ENCODE measurements at places on chromosomes 16 and 17.

DNA sequence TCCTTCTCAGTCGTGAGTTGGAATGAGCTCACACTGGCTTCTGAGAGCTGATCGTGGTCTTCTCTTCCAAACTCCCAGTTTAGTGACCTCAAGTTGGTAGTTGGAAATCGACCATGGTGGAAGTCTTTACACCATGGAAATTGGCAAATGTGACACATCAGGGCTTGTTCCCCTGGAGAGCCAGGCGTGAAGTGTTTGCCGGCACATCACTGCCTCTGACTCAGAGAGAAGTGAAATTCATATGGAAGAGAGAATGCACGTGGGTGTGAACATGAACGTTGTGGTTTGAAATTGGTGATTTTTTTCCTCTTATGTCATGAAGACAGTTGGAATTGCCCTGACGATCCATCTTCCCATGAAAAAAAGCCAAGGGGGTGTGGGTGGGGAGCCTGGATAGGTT, 47.4 kb downstream of the AXIN2 start:
- DNase-seq, result no peak

- no peak for DNase-seq
Observed at GRCh38 chr17:78042542-78042941, 84.0 kb downstream of the TNRC6C start.

GRCh38 chr17:47872651-47873161, 21.7 kb upstream of the SP6 start:
- no peak for DNase-seq

DNA sequence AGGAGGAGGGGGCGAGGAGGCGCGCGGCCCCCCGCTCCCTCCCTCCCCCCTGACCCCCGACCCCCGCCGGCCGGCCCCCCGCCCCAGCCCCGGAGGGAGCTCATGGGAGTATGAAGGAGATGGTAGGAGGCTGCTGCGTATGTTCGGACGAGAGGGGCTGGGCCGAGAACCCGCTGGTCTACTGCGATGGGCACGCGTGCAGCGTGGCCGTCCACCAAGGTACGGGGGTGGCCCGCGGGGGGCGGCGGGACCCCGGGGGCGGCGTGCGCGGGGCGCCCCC, 390 bp downstream of the MLLT6 start:
- no peak for DNase-seq

GRCh38 chr17:78170692-78171590, 2.6 kb downstream of the SYNGR2 start:
- no peak for DNase-seq

DNA sequence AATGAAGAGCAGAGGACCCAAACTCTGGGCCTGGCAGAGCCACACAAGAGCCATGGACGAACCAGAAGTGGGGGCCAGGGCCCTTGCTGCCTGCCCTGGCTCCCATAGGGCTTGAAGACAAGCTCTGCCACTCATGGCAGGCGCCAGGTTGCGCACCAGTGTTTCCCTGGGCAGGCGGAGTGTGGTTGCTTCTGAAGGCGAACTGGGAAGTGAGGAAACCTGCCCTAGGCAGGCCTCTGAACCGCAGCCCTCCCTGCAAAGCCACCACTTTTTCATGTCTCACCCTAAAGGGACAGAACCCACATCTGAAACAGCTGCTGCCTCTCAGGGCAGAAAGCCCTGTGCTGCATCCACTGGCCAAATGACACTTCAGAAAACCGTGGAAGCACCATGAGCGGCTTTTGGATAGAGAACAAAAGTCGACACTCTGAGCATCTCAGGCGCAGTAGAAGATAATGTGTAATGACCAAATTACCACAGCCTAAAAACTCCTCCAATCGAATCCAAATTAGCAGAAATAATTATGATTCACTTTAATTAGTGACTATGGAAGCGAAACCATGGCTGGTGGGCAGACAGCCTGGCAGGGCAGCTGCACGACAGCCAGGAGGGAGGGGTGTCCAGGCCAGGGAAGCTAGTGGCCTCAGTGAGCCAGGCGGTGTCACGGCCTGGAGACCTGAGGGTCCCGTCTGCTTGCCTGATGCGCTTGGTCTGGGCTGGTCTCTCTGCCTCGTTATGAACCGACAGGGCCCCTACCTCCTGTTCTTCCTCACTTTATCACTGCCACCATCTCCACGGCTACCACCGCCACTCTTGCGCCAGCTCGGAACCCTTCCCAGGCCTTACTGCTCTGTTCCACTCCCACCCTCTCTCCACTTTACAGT, 59.1 kb downstream of the PRMT7 start:
- no peak for DNase-seq

- DNase-seq, result no peak
Observed at GRCh38 chr16:13426269-13426668, 493.7 kb upstream of the ERCC4 start.

- peak; percentile 60 for DNase-seq
Observed at GRCh38 chr17:76492123-76492988, 8.9 kb downstream of the RHBDF2 start.

DNA sequence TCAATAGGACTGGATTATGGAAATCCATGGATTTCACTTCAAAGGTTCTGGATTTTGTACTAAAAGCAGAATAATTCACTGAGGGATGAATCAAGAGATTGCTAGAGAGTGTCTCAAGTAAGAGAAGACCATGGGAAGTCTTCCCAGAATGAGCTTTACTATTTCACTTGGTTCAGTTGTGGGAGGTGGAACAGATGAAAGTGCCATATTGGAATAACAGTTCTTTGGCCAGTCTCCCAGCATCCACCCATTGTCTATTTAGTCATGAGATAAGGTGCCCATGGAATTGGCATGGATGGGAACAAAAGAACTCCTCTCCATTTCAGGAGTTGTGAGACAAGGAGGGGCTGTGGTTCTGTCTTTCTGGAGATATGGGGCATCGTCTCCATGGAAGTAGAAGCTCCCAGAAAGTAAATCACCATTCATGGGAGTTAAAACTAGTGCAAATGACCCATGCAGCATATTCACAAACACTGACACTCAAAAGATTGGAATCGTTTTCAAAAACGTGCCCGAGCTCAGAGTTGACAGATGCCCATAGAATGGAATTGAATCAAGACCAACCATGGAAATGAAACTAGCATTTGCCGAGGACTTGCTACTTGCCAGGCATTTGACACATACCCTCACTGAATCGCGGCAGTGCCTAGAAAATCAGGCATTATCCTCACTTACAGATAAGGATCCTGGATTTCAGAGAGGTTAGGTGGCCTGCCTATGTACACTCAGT, 36.2 kb upstream of the CLEC3A start:
- no peak for DNase-seq

DNA sequence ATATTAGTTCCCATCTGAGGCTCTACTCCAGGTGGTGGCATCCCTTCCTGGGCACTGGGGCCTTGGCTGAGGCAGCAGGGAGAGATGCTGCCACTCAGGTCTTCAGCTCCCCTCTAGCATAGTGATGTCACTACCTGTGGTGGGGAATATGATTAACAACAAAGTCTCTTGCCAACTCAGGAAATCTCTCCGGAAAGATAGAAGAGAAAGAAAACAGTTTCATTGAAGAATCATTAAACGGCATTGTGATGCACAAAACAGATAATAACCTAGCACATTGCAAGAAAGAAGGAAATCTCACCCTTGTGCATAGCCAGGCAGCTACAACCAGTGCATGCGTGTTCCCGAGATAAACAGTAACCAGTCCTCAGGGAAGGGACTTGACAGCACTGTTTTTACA, 12.2 kb upstream of the ZNF267 start:
- DNase-seq, result no peak

DNA sequence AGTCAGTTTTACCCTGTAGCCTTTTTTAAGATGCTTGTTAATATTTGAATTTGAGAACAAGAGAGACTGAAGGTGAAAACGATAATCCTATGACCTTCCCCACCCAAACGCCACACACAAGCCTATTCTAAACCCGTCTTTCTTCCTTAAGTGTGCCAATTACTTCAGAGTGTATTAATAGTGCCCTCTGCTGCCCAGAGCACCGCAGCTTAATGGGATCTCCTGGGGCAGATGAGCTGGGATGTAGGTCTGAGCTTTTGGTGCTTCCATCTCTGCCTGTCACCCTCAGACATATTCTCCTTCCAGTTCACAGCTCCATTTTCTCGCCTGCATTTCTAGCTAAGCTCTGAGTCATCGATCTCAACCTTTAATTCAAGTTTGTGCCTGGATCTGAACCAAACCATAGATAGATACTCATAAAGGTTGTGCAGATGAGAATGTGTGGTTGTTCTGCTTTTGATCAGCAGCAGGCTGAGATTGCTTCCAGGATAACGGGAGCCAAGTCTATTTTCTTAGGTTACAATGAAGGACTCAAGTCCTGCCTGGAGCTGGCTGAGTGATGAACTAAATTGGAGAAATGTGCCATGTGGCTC, 46.4 kb upstream of the CDH13 start:
- no peak for DNase-seq

DNA sequence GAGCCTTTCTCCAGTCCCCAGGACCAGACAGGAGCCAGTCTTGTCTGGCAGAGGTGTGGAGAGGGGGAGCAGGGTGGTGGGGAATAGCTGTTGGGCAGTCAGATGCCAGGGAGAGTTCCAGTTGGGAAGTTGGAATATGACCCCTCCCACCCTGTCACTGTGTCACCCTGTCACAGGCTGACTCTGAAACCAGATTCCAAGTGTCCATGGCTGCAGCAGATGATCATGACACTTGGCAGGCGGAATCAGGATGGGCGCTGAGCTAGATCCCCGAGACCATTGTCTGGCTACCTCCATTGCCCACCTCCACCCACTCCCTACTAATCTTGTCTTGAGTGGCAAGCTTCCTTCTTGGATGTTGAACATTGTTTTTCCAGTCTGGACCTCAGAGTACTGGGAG, 9.2 kb upstream of the NFATC3 start:
- DNase-seq, result no peak

DNA sequence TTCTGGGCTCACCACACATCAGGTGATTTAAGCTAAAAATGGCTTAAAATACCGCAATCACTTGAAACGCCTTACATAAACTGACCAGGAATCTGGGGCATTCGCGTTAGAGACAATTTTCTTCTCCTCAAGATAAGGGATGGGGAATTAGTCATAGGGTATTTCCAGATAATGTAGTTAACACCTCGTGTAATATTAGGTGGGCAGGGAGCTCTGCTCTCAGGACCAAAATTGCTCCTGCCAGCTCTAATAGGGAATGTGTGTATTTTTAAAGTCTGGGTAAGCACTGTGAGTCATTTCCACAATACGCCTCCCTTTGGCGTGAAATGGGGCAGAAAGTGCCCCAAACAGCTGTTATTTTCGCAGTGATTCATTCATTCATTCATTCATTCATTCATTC, 408.6 kb downstream of the MAF start:
- DNase-seq, result no peak

- DNase-seq, result no peak
Observed at GRCh38 chr16:78987666-78988065, 612.9 kb downstream of the MAF start.

- DNase-seq, result no peak
Observed at GRCh38 chr16:25951999-25952398, 260.2 kb downstream of the HS3ST4 start.

DNA sequence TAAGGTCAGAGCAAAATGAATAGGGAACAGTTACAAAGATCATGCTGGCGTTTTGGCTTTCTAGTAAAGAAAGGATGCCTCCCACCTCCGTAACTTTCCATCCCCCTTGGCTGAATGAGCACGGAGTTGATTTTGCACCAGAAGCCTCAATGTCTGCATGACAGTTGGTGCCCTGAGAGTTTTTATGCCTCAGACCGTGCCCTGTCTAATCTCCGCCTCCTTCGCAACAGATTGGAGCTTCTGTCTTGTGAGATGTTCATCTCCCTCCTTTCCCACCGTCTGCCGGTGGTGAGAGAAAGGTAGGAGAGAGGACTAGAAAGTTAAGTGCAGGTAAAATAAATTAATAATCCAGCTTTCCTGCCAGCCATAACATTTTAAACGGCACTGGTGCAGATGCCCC, 1.9 kb downstream of the HS3ST4 start:
- no peak for DNase-seq

- no peak for DNase-seq
Observed at GRCh38 chr17:6667516-6667915, 16.0 kb downstream of the C17orf100 start.

DNA sequence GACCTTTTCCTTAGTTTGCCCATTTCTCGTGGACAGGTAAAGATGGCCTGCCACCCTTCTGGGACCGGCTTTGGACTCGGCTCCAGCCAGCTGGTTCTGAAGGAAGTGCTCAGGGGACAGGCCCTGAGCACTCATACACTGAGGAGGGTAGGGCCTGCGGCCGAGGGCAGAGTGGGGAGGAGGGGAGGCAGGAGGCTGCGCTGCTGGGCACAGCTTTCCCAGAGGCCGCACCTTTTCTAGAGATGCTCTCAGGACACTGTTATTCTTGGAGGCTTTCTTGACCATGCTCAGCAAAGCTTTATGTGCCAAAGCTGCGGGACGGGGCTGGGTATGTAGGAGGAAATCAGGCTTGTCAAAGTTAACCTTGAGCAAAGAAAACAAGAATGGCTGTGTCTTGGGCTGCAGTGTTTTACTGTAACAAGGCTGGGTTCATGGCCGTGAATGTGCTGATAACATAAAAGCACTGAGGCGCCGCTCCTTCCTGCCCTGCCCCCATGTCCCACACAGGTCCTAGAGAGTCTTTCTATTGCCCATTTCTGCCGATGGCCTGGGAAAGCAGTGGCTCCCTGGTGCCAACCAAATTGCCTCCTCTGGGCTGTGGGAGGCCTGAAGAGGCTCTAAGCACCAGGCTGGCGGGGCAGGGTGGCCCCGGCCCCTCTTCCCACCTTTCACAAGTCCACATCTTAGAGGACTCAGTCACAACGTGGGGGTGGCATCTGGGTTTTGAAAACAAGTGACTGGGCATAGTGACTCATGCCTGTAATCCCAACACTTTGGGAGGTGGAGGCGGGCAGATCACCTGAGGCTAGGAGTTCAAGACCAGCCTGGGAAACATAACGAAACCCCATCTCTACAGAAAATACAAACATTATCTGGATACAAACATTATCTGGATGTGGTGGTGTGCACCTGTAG, 22.3 kb upstream of the TIMP2 start:
- DNase-seq, result no peak

- DNase-seq, result no peak
Observed at GRCh38 chr17:33024688-33025486, 33.2 kb downstream of the SPACA3 start.

GRCh38 chr17:74921026-74921681, 1.9 kb downstream of the USH1G start:
- DNase-seq, result no peak

DNA sequence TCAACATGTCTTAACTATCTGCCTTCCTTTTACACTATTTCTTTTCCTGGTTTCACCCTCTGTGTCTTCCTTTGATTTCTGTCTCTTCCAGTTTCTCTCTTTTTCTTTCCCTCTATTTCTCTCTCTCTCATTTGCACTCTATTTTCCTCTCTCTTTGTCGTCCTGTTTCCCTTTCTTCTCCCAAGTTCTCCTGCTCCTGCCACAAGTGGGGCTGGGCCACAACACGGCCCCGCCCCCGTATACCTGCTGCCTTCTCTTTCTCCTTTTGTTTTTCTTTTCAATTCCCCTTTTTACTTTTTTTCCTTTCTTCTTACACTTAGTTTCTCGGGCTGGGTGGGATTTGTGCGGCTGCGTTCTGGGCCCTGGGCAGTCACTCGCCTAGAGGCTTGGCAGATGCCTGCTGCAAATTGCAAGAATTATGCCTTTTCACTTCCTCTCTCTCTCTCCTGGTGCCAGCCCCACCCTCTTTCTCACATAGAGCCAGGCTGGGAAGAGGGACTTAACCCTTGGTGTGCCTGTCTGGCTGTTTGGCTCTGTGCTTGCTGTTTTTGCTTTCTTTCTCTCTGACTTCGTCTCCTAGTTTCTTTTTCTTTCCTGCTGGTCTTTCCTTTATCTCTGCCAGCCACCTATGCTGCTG, 2139.4 kb downstream of the TP53TG3F start:
- DNase-seq, result no peak

Data from germinal center (tissue), 1 donor.